HS-27A (cell line): ENCODE measurements at places on chromosomes 12 and 14.

- DNase-seq = no peak
Observed at GRCh38 chr14:104758981-104759969, 6.3 kb downstream of the SIVA1 start.

- no peak for DNase-seq
Observed at GRCh38 chr12:119949145-119949544, 39.9 kb upstream of the BICDL1 start.

DNA sequence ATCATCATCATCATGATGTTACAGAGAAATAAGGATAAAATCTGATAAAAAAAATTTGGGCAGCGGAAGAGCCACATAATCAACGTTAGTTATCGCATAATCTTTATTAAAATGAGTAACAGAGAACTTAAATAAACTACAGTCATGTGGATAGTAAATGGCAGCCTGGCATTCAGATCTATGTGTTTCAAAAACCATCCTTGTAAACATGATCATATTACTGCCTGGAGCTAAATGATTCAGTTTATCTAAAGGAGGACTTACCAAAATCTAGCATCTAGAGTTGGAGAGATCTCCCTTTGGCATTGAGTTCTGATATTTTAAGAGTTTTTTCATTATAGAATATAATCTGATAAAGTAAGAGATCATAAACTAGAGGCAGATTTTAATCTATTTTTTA lies 200.1 kb upstream of the MGAT4C start:
- DNase-seq = no peak

GRCh38 chr12:49948866-49949845 lies 1.4 kb upstream of the AQP2 start:
- no peak for DNase-seq

GRCh38 chr14:47435331-47435965 lies 240.0 kb downstream of the MDGA2 start:
- no peak for DNase-seq

DNA sequence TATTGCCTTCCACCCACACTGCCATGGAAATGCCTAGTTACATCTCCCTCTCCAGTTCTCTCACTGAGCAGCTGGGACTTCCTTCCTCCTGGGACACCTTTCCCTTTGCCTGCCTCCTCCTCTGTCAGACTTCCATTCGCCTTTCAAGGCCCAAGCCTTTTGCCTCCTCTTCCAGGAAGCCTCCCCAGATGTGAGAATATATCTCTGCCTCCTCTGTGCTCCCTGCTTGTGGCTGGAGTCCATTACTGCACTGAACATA lies 3.1 kb downstream of the IFI27L2 start:
- no peak for DNase-seq

DNA sequence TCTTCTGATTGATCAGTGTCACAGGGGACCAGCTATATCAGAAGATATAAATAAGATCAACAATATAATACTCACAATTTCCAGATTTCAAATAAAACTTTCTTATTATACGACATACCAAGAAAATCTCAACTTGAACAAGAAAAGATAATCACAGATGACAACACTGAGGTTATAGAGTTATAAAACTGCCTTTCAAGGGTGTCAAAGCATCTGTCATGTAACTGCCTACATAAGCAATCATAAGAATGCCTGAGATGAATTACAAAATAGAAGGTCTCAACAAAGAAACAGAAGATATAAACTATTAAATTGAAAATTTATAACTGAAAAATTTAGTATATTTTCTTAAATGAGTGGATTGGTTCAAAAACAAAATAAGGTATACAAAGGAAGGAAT lies 659.2 kb downstream of the SLC16A7 start:
- no peak for DNase-seq

DNA sequence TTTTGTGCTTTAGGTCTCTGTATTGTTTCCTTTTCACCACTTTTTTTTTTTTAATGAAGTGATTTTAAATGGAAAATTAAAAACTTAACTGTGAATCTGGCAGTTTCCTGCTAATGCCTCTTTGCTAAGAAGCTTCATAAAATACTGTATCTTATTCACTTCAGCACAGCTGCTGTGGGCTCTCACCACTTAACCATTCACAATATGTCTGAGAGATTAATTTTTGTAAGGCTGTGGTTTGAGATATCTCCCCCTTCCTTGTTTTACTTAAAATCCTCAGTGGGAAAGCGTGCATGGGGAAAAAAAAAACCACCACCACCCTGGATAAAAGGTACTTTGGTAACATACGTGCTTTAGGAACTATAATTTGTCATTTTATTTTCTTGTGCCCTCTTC lies 115.9 kb downstream of the ETV6 start:
- no peak for DNase-seq

DNA sequence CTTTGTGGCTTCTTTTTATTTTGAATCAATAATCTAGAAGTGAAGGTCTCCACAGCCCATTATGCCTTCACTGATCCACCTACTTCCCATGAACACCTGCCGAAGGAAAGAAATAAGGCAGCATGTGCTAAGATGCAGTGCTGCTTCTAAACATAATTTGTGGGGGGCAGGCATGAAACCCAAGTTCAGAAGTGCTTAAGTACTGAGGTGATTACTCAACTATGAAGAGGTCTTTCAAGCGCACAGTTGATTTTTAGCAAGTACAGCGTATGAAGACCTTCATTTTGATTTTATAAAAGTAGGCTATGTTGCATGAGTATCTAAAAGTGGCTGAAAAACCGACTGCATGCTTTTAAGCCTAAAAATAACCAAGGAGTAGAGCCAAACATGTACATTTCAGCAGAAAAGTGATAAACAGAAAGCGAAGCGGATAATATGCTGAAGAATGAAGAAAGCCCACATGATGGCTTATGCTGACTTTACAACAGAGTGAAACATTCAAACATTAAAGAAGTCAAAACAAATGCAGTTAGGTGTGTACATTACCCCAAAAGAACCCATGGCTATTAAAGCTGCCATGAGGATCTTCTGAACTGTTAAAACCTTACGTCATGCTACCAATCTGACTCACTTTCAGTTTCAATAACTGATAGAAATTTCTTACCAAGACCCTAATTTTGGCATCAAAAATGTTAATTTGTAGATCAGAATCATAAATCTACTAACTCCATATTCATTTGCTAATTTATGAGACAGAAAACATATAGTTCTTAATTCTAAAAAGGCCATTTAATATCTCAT lies 29.3 kb downstream of the KICS2 start:
- no peak for DNase-seq

DNA sequence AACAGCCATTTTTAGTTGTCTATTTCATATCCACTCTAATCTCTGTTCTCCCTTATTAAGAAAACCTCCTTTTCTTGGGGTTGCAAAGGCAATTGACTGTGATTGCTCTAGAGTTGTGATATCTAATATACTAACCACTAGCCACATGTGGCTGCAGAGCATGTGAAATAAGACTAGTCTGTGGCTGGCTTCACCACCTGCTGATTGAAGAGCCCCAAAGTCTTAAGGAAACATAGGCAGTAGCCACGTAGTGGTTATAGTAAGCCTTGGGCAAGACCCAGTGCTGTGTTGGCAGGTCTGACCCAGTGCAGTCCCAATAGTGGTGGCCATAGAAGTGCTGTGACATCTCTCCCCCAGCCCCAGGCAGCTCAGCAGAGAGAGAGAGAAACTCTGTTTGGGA lies 28.4 kb upstream of the ATP2B1 start:
- no peak for DNase-seq

GRCh38 chr12:111429828-111430432 lies 24.2 kb downstream of the SH2B3 start:
- no peak for DNase-seq

DNA sequence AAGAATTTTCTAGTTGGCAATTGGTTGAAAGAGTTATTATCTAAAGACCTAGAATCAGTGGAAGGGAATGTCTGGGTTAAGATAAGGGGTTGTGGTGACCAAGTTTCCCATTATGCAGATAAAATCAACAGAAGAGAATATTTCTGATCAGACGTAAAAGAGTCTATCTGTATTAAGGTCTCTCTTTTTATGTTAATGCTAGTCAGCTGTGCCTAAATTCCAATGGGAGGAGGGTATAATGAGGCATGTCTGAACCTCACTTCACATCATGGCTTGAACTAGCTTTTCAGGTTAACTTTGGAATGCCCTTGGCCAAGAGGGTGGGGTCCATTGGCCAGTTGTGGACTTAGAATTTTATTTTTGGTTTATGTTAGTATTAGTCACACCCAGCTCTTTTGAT lies 34.3 kb upstream of the CHST11 start:
- DNase-seq = peak; percentile 4

- DNase-seq = no peak
Observed at GRCh38 chr12:56160193-56160763, 2.1 kb downstream of the MYL6 start.

DNA sequence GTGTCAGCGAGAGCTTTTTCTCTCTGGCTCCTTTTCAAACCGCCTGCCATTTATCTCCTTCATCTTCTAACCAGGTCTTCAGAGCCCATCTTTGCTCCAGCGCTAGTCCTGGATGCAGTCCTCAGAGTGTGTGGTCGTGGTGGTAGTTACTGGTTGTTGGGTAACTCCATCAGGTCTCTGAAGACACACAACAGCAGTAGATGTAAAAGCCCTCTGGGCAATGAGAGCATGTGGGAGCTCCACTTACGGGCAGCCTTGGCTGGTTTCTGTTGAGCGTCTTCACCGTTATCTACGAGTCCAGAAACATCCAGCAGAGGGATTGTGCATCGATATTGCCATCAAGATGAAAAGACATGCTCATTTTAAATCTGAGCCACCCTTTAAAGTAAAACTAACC lies 61.2 kb downstream of the FBXL14 start:
- DNase-seq = no peak

- DNase-seq = no peak
Observed at GRCh38 chr12:126989532-126989931, 1277.4 kb upstream of the TMEM132C start.

DNA sequence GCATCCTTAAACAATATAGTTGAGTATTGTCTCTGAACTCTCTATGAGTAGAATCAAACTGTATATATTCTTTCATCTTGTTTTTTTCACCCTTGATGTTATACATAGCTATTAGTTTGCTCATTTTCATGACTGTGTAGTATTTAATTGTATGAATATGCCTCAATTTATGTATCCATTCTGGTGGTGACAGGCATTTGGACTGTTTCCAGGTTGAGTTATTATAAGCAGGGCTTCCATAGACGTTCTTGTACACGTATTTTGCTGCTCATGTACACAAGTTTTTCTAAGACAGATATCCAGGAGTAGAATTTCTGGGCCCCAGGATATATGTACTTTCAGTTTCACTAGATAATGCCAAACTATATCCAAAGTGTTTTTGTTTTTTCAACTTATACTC lies 211.4 kb downstream of the NTF3 start:
- no peak for DNase-seq

- DNase-seq = no peak
Observed at GRCh38 chr14:75578786-75579337, 442 bp downstream of the FLVCR2 start.

DNA sequence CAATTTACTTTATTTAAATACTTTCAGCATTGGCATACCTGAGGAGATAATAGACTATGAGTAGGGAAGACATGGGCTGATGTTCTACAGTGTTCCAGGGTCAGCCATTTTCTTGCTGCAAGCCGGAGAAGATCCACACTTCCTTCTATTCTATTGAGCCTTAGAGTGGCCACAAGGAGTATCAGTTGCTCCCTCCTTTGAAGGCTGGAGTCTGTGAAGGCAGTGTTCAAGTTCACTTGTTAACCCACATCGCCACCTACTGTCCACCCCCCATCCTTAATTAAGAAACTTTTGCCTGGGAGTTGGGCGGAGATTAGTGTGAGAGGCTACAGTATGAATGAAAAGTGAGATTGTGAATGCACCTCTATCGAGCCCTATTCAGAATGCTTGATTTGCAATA lies 666.6 kb downstream of the NRXN3 start:
- DNase-seq = no peak

- no peak for DNase-seq
Observed at GRCh38 chr14:22955702-22956569, 954 bp downstream of the HAUS4 start.

DNA sequence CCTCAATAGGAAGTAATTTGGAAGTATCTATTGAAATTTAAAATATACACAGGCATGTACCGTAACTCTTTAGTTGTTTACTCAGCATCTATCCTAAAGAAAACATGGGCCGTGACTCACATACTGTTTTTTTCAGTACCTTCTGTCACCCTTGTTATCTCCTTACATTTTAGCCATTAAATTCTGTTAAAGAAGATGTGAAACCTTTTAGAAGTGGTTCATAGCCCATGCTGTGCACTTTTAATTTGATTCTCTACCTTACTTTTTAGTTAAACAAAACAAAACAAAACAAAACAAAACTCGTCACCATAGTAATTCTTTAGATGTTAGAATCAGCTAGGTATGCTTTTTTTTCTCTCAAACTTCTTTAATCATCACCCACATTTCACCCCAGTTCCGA lies 494.4 kb upstream of the RGS6 start:
- DNase-seq = no peak

GRCh38 chr12:93714382-93714781 lies 37.2 kb downstream of the CRADD start:
- DNase-seq = no peak

DNA sequence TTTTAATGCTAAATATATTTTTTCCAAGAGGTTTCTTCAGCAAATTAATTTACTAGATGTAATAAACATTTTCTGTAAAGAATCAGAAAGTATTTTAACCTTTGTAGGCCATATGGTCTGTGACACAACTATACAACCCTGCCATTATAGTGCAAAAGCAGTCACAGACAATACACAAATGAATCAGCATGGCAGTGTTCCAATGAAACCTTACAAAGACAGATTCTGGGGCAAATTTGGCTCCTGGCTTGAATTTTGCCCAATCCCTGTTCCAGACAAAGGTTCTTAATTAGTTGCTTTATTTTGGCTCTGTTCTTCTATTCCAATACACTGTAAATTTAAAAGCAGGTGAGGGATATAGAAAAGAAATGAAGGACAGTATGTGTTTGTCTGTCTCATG lies 352.5 kb downstream of the C12orf50 start:
- no peak for DNase-seq

- no peak for DNase-seq
Observed at GRCh38 chr12:30357766-30358490, 337.7 kb downstream of the IPO8 start.

GRCh38 chr12:32051511-32052211 lies 55.0 kb upstream of the BICD1 start:
- peak; percentile 96 for DNase-seq

DNA sequence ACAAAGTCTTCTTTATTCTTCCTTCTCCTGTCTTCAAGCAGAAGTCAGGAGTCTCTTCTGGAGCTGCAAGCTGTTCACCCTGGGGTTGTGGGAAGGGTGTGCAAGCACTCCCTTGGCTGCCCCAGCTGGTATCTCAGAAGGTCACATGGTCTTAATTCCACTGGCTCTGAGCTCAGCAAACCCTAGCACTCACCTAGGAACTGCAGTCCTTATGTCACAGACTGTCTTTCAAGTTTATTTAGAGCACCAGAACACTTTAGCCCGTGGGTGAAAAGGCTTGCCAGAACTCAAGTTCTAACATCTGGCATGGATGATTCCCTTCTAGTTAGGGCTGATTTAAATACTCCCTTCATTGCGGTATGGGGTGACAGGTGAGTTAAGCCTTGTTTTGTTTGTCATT lies 379.0 kb downstream of the CCER1 start:
- no peak for DNase-seq

DNA sequence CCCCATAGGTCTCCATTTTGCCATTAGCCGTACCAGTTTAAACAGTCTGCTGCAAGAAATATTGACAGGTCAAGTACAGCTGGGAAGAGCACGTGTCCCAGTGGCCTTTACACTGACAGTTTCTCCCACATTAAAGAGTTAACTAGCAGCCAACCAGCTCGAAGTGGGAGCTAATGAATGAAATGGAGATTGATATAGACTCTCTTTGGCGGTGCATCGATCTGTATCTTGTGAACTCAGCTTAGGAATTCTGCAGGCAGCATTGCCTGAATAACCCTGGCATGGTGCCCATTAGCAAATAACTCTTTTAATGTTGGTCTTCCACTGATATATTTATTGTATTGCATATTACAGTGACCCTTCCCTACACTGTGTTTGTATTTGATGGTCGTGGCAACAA lies 319.4 kb downstream of the EGLN3 start:
- DNase-seq = no peak
